Substantia nigra (tissue), 51 donors: ENCODE measurements at places on chromosomes 4 and X.

DNA sequence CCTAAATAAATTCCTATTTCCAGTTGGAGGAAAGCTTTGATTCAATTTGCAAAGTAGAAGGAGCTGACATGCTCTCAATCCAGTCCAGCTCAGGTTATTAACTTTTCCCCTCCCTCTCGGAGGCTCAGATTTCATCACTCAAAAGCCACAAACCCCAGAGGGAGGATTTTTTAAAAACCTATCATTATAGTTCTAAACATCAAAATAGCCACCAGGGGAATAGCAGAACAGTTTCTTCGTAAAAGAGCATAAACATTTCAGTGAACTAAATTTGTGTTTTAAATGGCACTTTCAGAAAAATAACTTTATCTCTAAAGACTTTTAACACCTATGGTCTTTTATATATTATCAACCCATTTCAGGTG is 8.8 kb downstream of the GPRIN3 start:
- no peak for DNase-seq

- no peak for DNase-seq
Measured at GRCh38 chr4:148926276-148927260, 484.4 kb upstream of the NR3C2 start.

- DNase-seq, result no peak
Measured at GRCh38 chr4:159003420-159004253, 99.2 kb upstream of the RAPGEF2 start.

- DNase-seq, result no peak
Measured at GRCh38 chr4:180861651-180862050, 1381.6 kb upstream of the TENM3 start.

DNA sequence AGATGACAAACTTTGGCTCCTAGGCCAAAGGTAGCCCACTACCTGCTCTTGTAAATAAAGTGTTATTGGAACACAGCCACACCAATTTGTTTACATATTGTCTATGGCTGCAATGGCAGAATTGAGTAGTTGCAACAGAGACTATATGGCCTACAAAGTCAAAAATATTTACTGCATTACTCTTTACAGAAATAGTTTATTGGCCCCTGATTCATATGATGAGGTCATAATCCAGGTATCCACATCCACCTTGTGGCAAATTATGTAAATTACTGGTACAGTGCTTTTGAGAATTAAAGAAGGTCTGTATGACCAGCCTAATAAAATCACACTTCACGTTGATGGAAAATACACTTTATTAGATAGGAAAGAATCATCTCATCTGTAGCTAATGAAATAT is 337.0 kb upstream of the DDX53 start:
- DNase-seq, result no peak

GRCh38 chr4:168852933-168853713 is 156.9 kb downstream of the CBR4 start:
- no peak for DNase-seq
